ENCODE measurements at places on chromosomes 5 and 9.

DNA sequence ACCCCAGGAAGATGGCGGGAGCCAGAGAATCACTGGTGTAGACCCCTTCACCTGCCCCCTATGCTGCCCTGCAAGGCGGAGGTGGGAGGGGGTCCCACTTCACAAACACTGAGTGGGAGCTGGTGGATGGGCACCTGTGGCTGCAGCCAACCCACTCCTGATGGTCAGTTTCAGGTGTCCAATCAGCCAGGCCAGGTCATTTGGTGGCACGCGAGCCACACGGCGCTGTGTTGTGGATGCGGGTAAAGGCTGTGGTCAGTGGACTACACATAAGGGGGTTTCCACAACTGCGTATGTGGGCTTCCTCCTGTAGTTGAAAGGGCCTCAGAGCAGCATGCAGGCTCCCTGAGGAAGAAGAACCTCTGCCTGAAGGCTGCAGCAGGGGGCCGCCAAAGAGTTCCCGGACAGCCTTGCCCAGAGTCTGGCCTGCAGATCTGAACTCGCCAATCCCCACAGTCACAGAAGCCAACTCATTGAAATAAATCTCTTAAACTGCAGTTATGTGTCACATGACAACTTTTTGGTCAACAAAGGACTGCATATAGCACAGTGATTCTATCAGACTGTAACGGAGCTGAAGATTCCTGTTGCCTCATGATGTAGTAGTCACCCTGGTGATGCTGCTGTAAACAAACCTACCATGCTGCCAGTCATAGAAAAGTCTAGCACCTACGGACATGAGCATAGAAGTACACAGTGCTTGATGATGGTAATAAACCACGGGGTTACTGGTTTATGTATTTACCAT, 284.7 kb upstream of the IRX2 start:
- DNase-seq: no peak

DNA sequence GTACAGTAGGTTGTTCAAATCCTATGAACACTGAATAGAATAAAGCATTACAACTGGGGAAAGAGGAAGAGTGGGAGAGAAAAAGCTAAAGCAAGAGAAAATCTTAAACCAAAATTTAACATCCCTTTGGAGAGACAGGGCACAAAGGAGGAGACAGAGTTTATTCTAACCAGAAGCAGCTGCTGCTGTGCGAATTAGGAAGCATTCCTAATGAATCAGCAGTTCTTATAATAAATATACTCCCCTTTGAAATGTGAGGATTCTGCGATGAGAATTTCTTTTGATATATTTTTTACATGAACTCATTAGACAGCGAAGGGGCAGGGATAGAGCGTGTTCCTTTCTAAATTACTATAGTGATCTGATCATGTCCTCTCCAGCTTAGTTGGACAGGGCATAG, 233.4 kb downstream of the DENND1A start:
- DNase-seq: no peak

GRCh38 chr5:67435032-67435431, 238.4 kb upstream of the CD180 start:
- DNase-seq: no peak

DNA sequence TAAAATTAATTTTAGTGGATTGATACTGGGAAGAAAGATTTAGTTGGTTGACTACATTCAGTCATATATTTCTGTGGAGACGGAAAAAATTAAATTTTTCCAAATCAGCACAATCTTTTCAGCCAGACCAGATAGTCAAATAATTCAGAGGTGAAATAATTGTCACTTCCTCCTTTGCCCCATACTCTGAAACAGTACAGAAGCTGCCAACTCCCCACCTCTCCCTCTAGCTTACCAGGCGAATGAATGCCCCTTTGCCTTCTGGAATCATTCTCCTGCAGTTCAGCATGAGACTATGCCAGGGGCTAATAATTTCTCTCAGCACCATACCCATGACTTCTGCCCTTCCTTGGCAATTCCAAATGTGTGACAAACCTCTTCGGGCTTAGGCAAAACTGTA, 43.5 kb downstream of the EBF1 start:
- DNase-seq: no peak

GRCh38 chr5:33973271-33973670, 11.2 kb downstream of the SLC45A2 start:
- no peak for DNase-seq

DNA sequence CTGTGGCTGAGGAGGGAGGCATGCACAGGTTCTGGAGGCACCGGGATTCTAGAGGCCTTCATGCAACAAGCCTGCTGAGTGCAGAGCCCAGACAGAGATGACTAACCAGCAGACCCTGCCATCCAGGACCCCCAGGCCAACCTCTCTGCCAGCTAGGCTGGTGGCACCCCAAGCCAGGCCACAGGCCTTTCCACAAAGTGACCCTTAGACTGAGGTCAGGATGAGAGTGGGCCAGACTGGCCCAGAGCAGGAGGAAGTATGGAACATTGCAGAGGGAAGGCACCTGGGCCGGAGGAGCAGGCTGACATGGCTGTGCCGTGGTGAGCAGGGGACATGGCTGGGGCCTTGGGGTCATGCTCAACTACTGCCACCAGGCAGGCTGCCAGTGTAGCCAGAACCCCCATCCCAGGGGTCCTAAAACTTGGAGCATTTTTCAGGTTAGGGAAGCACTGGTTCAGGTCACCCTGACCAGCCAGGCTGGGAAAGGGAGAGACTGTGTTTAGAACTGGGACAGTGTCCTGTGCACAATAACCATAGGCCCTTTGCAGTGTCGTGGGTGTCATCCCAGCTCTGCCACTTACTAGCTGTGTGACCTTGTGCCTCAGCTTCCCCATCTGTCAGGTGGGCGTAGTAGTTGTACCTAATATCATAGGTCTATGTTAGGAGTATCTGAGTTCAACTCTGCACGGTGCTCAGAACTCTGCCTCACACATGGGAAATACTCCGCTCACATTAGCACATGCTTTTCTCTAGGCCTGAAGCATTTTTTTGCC, 17.3 kb downstream of the TCF7 start:
- no peak for DNase-seq

- DNase-seq: no peak
These were observed 79.0 kb downstream of the RORB start for GRCh38 chr9:74576176-74576575.

- DNase-seq: no peak
These were observed 13.6 kb downstream of the TIMD4 start for GRCh38 chr5:156949424-156949823.

DNA sequence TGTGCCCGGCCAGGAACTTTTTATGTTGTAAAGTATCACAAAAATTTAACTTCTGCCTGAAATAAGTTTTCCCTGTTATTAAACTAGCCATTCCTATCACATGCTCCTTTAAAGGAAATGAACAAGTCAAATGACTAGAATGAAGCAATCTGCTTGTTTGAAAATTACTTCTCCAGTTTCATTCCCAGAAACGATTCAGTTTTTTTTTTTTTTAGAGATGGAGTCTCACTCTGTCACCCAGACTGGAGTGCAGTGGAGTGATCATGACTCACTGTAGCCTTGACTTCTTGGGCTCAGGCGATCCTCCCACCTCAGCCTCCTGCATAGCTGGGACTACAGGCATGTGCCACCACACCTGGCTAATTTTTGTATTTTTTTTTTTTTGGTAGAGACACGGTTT, 13.3 kb upstream of the GNG10 start:
- no peak for DNase-seq

DNA sequence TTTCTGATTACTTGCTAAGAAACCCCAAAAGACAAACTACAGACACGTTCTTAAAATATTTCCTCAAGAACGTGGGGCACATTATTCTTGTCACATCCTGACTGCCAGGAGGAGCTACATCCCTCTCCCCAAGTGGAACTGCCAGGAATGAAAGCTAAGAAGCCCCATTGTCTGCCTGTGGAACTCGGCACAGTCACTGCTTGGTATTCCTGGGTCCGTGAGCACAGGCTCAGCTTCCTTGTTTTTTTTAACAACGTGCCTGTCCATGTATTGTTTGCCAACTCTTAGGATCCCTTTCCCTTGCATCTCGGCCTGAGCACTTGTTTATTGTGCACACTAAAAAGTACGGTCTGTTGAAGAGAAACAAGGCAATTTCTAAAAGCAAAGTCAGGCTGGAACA, 47.0 kb upstream of the SELENOP start:
- no peak for DNase-seq

DNA sequence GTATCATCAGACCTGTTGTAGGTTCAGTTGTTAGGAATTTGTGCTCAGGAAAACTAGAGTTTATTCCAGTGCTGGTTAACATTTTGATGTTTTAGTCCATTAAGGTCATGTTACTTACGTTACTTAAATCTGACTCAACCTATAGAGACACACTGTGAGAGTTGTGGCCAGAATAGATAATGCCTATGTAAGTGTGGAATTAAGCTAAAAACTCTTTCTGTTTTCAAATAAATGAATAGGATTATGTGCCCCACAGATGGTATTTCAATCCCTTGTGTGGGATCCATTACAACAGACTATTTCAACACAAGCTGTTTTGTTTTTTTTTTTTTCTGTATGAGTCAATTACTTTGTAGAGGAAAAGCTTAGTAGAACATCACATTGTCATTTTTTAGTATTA, 68.1 kb downstream of the MEGF10 start:
- no peak for DNase-seq

- DNase-seq: no peak
These were observed 461.8 kb downstream of the KIF4B start for GRCh38 chr5:155475318-155475717.

GRCh38 chr5:151925340-151925739, 689 bp upstream of the GLRA1 start:
- peak; percentile 48 for DNase-seq

DNA sequence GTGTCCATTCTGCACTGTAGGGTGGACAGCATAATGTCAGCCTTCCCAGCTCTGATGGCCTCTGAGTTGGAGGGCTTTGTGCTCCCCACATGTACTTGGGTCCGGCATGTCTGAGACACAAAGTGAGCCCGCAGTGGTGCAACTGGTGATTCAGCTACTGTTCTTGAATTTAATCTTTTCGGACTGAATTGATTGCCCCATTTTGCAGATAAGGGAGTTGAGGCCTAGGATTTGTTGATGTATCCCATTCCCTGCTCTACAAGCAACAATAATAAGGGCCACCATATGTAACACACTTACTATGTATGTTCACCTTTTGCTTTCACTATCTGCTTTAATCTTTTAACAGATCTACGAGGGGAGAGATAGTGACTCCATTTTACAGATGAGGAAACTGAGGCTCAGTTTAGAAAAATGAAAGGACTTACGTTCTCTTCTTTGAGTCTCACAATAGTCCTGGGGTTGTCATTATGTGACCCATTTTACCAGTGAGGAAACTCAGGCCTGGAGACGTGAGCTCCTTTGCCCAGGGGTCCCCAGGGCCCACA, 4.5 kb downstream of the GSN start:
- no peak for DNase-seq

- DNase-seq: no peak
These were observed 46.5 kb upstream of the TNFAIP8 start for GRCh38 chr5:119309326-119309725.

DNA sequence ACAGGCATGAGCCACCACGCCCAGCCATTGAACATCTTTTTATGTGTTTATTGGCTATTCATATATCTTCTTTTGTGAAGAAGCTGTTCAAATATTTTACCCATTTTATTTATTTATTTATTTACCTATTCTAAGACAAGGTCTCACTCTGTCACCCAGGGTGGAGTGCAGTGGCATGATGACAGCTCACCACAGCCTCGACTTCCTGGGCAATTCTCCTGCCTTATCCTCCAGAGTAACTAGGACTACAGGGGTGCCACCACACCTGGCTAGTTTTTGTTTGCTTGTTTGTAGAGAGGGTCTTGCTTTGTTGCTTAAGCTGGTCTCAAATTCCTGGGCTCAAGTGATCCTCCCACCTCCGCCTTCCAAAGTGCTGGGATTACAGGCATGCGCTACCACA, 33.5 kb downstream of the NAIF1 start:
- no peak for DNase-seq

DNA sequence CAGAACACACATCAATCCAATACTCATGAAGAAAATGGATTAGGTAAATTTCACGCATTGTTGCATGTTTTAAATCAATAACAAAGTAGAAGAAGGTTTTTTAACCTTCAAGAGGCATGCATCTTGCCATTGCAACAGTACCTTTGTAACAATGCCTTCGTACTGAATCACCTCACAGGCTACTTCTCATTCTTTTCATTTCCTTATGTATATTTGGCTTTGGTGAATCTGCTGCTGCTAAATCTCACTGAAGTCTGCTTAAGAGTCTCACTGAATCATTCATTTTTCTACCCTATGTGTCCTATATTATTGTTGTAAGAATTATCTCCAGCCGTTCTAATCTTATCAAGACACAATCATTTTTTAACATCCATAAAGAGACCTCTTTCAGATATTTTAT, 152.5 kb downstream of the CDH10 start:
- no peak for DNase-seq

- no peak for DNase-seq
These were observed 47.4 kb downstream of the PRKACG start for GRCh38 chr9:68966496-68966944.

DNA sequence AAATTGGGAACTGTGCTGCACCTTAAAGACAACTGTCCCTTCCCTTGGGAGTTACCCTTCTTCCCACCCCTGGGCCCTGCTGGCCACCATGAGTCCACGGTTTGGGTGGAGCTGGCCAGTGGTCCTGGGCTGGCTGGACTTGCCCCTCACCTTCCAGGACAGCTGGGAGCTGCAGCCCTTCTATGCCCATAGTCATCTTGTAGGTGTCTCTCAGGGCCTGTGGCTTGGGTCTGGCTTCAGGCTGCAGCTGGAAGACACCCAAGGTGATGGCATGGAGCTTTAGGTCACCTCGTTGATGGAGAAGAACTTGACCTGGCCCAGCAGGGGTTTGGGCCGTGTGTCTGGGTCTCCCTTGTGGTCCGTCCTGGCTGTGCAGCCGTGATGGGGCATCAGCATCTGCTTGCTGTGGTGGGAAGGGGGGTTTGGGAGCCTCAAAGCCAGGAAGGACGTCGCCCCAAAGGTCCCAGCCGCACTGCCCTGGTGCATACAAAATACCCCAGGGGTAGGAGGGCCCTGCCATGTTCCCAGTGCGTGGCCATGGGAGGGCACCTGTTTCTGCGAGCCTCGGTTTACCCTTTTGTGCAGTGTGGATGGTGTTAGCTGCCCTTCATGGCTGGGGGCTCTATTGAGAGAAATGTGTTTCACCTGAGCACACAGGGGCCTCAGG, 8.9 kb downstream of the WNK2 start:
- no peak for DNase-seq

DNA sequence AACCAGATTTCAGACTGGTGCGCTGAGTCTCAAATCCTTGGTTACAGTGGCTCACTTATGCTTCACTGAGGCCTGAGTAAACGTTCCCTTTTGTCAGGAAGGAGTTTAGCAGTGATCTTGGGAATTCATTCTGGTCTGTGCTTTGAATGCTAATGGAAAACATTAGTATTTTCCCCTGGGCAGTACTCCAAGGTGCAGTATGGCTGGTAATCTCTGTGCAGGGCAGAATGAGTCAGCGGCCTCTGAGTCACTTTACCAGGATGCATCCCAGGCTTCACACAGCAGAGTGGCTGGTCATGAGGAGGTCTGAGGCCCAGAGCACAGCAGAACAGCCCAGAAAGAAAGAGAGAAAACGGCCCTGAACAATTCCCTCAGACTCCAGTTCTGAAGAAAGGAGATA, 54.0 kb downstream of the PCA3 start:
- no peak for DNase-seq

- DNase-seq: no peak
These were observed 64.7 kb downstream of the RXRA start for GRCh38 chr9:134390947-134391318.

- DNase-seq: no peak
These were observed 78.2 kb upstream of the SPINK5 start for GRCh38 chr5:147985608-147986007.

- no peak for DNase-seq
These were observed 135.2 kb downstream of the PTTG1 start for GRCh38 chr5:160556846-160557245.
